HFFc6 (cell line): ENCODE measurements at places on chromosomes 4 and X. TPM values are rescaled to one million over a fixed set of nuclear protein-coding genes. Genes with fewer than 3 reads are reported as not detected.

The F8A2 gene
- total RNA-seq, result not detected in 3 replicates

The CTAG1B gene
- not detected in 3 replicates for total RNA-seq

The IDS gene
- total RNA-seq, result 50.1 to 67.1 TPM (median 59.6 TPM) in 3 replicates

The SSX1 gene
- total RNA-seq, result not detected in 3 replicates

The RNF128 gene
- total RNA-seq, result 0.07 to 0.17 TPM (median 0.09 TPM) in 3 replicates

The SPON2 gene
- total RNA-seq, result 10.3 to 48.1 TPM (median 17.2 TPM) in 3 replicates

The MAGEA2B gene
- not detected in 2 replicates for total RNA-seq

The HPGD gene
- total RNA-seq, result not detected in 3 replicates

The ELMOD2 gene
- total RNA-seq, result 18.7 to 21.6 TPM (median 19.7 TPM) in 3 replicates

The SLC25A53 gene
- 4.5 to 6.3 TPM (median 5.1 TPM) in 3 replicates for total RNA-seq

The VCX3B gene
- not detected in 3 replicates for total RNA-seq

The CLDN2 gene
- total RNA-seq, result not detected in 2 replicates

The EGF gene
- 0.95 to 1.4 TPM (median 1.4 TPM) in 3 replicates for total RNA-seq

The ATP2B3 gene
- not detected in 3 replicates for total RNA-seq

The SPANXN1 gene
- total RNA-seq, result not detected in 3 replicates

The IGBP1 gene
- 35.1 to 38.6 TPM (median 37.7 TPM) in 3 replicates for total RNA-seq

The PGAM4 gene
- total RNA-seq, result 0.65 TPM in 1 of 3 replicates, not detected in the others

The SERPINA7 gene
- not detected in 3 replicates for total RNA-seq

The ITGB1BP2 gene
- total RNA-seq, result 0.48 to 0.64 TPM (median 0.50 TPM) in 3 replicates

The BANK1 gene
- 0.15 to 0.20 TPM in 2 of 3 replicates, not detected in the other for total RNA-seq

The UGT2B28 gene
- not detected in 3 replicates for total RNA-seq

DNA sequence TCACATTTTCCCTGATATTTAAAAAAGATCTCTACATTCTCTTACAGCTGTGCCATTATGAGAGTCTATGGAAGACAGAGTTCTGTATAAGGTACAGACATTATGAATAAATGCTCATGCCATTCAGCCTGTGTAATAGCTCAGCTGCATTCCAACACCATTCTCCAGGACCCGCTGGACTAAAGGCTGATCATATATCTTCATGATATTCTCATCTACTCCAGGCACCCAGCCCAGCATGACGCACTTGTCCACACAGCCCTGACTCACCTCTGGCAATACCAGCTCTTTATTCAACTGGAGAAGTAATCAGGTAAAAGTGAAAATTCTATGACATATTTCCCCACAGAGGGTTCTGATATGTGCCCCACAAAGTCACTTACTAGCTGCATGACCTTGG lies 437.5 kb upstream of the FGF16 start:
- no peak for DNase-seq

GRCh38 chr4:182807767-182808548 lies 109.2 kb downstream of the DCTD start:
- DNase-seq, result no peak

DNA sequence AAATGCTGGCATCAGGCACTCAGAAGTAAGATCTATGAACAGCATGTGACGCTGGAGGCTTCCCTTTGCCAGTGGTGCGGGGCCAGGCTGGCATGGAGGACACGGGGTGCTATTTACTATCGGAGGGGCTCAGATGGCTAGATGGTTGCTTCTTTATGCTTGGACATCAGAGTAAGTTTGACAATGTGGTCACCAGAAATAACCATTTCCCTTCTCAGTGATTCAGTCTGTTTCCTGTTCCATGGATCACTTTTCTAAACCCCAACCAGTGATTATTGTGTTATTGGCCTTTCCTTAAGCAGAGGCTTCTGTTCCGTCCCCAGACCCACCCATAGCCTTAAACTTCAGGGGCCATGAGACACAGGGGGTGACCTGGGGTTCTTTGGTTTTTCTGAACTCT lies 55.4 kb upstream of the DHX15 start:
- DNase-seq, result no peak

- DNase-seq, result no peak
Measured at GRCh38 chr4:154416190-154416547, 75.4 kb downstream of the DCHS2 start.

GRCh38 chr4:5755679-5756078 lies 44.7 kb downstream of the EVC start:
- DNase-seq, result no peak

DNA sequence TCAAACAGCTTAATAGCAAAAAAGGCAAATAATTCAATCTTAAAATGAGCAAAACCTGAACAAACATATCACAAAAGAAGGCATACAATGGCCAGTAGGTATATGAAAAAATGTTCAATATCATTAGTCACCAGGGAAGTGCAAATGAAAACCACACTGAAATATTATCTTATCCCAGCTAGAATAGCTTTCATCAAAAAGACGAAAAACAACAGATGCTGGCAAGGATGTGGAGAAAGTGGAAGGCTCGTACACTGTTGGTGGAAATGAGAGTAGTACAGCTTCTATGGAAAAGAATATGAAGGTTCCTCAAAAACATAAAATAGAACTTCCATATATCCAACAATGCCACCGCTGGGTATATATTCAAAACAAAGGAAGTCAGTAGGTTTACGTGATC lies 29.3 kb upstream of the ANXA10 start:
- no peak for DNase-seq

DNA sequence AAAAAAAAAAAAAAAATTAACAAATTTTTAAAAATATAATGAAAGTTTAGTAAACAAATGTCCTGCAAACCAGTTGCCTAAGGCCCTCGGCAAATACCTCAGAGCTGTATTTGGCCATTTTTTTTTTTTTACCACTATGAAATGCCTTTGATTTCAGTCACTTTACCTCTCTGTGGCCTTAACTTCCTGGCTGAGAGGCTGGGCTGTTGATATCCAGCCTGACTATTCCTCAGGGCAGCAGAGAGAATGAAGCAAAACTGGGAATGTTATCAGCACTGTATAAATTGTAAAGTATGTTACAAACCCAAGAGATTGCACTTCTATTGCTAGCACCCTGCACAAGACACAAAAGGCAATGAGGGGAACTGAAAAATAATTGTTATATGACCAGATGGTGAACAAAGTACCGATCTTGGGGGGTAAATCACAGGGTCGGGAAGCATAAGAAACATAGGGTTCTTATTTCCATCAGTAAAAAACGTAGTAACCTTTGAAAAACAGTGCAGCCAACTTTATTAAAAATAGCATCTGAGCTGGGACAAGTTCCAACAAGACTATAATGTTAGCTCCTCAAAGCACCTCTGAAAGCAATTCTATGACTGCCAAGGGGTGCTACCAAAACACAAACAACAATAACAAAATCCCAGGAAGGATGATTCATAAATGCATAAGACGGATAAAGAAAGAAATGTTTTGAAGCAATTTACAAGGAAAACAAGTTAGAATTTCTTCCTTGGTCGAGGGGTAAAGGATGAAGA lies 18.1 kb downstream of the USP46 start:
- peak; percentile 15 for DNase-seq

DNA sequence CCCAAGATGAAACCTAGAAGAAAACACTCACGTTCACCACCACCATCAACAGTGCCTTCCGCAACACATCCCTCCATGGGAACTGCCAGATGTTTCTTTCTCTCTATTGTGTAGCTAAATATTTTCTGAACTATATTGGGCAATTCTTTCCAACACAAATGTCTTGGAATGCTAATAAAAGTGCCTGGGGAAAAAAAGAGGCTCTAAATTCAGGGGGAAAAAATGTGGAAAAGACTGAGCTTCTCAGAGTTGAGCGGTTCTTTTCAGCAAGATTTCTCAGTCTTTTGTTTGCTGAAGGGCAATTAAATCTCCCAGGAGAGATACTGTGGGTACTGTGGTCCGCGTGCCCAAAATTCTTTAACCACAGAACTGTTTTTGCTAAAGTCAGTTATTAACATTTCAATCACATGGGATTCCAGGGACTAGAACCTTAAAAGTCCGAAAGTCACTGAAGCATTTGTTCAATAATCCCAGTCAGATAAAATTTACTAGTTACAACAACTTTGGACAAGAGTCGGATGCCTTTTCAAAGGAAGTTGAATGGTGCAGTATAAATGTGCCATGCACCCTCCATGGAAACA lies 51.9 kb upstream of the DHRSX start:
- peak; percentile 87 for DNase-seq

- DNase-seq, result no peak
Measured at GRCh38 chr4:79184476-79184875, 141.4 kb downstream of the NAA11 start.

DNA sequence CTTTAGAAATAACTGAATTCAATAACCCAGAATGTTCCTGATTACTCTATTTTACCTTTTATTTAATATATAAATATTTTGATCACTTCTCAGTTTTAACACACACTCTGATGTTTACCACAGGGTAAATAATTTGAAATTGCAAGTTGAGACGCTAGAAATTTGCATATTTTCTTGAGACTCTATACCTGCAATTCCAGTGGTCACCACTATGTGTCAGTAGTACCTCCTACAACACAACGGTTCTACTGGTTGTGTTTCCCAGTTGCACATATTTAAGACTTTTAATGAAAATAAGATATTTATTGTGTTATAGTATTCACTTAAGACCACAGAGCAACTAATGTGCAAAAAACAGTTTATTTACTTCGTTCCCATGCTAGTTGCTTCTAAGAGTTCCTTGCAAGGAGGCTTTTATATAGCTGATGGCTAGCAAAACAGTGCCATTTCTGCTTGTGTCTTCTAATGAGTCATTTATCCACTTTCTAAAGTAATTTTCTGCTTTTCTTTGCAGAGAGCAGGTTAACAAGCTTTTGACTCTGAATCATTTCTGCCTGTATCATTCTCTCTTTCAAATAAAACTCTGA lies 98.9 kb upstream of the PDLIM3 start:
- DNase-seq, result peak; percentile 7

DNA sequence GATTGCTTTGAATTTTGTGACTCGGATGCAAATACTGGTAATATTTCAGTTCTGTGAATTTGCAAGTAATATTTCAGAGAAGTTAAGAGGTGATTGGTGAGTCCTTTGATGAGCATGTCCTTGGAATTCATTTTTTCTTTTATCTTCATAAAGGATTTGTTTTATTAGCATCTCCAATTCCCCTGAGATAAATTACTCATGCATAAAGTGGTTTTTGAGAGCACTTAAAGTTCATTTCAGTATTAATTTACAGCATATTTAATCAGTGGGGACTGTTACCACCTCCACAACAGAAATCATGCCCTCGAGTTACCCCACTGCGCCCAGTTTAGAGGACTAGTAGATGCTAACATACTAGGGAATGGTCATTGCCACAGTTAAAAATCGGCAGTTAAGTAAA lies 65.0 kb downstream of the ZFX start:
- no peak for DNase-seq

- DNase-seq, result no peak
Measured at GRCh38 chr4:142648378-142648777, 197.7 kb downstream of the INPP4B start.

DNA sequence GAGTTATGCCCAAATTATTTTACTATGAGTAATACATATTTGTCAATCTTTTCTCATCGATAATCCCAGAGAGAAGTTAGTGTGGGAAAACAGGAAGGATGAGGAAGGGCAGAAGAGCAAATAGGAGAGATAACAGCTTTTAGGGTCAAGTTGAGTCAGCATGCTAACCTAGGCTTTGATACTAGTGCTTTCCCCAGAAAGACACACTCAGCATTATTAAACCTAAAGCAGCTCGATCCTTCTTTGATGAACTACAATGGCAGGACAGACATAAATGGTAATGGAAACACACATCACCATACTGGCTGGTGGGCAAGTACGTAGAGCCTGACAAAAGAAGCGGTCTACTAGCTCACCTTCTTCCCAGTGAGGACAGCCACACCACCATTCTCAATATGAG lies 20.5 kb downstream of the AIFM1 start:
- DNase-seq, result no peak

DNA sequence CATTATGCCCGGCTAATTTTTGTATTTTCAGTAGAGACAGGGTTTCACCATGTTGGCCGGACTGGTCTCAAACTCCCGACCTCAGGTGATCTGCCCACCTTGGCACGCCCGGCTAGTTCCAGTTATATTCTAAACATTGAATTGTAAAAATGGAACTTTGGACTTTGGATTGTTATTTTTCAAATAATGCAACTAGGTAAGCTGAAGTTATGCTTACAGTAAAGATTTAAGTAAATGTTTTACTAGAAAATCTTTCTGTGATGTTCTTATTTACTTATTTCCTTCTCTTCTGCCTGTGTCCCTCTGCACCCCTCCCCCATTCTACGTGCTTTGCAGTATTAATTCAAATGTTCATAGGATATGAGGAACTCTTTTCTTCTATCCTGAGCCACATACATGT lies 26.1 kb downstream of the GK start:
- DNase-seq, result no peak

- DNase-seq, result no peak
Measured at GRCh38 chr4:158934996-158935669, 166.3 kb downstream of the FNIP2 start.

DNA sequence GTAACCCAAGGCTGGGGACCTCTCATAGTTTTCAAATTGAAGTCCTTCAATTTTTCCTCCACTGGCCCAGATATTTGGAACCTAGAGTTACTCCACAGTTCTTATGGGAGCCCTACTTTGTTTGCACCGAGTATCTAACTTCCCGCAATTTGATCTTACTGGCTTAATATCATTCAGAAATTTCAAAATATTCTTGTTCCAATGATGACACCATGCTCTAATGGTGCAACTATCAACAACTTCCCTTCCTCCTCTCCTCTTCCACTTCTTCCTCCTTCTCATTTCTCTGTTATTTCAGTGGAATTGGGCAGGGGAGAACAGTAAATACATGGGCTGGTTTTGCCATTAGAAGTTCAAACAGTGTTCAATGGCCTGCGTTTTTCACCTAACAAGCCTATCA lies 20.2 kb downstream of the PDCL2 start:
- DNase-seq, result no peak

- no peak for DNase-seq
Measured at GRCh38 chrX:22467571-22467970, 194.9 kb downstream of the CBLL2 start.
